NCI-H2227 treated with DMSO at 0.1 percent for 48 hours (cell line): ENCODE measurements at places on chromosomes 2 and 18.

- no peak for DNase-seq
Measured at GRCh38 chr2:65129286-65129825, 550 bp downstream of the RAB1A start.

- no peak for DNase-seq
Measured at GRCh38 chr18:26575865-26576217, 27.5 kb upstream of the KCTD1 start.

- DNase-seq: no peak
Measured at GRCh38 chr18:26555804-26556553, 7.6 kb upstream of the KCTD1 start.

DNA sequence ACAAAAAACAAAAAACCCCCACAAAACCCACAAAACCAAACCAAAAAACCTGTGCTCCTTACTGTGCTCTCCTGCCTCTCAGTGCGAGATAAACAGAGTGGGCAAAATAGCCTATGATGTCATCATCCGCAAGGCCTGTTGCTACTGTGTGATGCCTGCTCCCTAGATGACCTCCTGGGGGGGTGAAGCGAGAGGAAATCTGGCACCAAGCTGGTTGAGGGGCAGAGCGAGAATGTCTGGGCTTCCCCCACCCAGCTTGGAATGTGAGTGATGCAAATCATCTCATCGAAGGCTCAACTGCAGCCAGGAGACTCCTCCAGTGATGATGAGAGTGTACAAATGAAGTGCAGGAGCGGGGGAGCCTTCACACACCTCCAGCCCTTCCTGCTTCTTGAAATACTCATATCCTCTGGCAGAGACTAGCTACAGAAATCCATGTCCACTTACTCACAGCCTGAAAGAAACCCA lies 57.7 kb upstream of the MAP4K3 start:
- no peak for DNase-seq

DNA sequence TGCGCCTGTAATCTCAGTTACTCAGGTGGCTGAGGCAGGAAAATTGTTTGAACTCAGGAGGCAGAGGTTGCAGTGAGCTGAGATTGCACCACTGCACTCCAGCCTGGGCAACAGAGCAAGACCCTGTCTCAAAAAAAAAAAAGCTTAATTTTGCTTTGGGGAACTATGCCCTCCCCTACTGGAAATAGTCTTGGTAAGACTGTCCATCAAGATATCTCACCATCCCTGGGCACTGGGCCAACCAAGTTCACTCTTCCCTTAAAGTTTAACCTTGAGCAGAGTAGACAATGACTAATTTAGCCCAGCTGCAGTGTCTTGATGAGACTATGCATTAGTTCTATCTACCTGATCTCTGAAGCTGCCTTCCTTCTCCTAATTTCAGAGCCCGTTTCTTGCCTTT lies 44.7 kb downstream of the ASXL2 start:
- no peak for DNase-seq

DNA sequence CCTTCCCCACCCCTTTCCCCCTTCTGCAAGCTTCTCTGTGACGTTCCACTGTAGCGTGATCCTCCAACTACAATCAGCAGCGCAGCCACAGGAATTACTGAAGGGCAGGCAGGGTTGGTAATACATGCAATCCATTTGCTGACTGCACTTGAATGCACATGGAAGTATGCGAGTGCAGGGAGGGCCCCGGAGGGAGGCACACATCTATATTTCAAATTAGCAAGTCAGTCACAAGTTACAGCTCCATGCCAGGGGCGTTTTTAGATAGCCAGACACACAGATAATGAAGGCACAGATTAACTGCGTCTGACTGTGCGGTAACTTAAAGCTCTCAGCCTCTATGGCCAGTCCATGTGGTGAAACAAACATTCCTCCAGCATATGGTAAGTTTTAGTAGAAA lies 209.2 kb upstream of the GATA6 start:
- no peak for DNase-seq

DNA sequence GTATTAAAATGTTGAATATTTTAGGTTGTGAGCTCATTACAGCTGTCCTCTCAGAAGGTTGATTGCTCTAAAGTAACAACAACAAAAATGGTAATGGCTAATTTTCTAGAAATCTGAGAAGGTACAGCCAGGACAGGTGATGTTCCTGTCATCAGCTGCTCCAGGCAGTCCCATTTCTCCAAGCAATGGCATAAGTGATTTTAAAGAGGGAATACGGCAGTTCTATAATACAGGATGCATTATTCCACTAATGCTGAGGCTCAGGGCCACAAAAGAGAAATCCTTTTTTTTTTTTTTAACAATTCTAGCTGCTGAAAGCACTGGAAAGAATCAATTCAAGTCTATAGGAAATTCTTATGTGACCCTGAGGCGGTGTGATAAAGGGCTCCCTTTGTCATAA lies 199.9 kb downstream of the PMAIP1 start:
- no peak for DNase-seq

DNA sequence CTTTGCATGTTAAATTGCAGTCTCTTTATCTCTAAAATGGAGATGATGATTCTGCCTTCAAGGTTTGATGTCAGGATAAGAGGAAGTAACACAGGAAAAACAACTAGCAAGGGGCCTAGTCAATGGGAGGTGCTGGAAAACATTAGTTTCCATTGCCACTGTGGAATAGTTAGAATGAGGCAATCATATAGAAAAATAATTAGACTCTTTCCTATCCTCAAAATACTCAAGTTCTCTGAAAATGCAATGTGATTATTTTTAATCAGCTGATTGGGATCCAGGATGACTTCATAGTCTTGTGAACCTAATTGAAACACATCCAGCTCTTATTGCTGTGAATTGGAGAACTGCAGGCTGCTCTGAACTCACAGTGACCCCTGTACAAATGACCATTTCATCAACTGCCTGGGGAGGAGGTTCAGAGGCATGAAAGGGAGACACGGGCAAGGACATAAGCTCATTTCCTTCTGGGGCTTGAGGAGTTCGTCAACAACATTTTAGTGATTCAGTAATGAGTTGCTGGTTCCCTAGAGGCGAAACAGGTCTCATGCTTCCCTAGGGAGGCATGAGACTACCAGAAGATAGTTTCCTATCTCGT lies 422.5 kb downstream of the LPIN1 start:
- DNase-seq: no peak

- DNase-seq: no peak
Measured at GRCh38 chr2:137523931-137524330, 440.3 kb upstream of the HNMT start.

DNA sequence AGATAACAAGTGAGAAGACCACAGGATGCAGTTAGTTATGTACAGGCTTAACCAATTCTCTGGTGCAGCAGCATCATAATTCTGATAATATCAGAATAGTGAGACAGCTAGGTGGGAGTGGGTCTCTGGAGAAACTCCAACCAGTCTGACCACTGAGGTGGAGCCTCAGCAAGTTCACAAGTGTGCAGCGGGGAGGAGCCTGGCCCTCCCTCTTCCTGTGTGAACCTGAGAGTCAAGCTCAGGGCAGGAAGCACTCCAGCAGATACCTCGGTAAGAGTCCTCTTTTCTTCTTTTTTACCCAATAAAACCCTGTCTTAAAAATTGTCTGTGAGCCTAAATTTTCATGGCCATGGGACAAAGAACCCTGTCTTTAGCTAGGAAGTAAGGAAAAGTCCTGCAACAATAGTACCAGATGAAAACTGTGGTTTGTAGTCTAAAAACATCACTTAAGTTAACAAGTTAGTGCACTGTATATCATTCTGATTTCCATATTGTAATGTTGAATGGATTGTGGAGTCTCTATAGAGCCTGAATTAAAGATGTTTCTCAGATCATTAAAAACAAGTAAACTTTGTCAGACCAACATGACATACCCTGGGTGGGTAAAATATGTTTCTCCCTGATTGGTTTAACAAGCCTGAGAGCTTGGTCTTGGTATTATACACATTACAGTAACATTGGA lies 370.8 kb downstream of the TMEM182 start:
- DNase-seq: no peak

DNA sequence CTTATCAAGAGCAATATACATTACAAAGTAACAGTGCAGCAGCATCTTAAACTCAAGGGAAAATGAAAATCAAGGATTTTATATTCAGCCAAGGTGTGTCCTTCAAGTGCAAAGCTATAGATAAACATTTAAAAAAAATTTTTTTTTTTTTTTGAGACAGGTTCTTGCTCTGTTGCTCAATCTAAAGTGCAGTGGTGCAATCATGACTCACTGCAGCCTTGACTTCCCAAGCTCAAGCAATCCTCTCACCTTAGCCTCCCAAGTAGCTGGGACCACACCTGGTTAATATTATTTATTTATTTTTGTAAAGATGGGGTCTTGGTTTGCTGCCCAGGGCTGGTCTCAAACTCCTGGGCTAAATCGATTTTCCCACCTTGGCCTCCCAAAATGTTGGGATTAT lies 9.0 kb downstream of the CDKL4 start:
- no peak for DNase-seq

DNA sequence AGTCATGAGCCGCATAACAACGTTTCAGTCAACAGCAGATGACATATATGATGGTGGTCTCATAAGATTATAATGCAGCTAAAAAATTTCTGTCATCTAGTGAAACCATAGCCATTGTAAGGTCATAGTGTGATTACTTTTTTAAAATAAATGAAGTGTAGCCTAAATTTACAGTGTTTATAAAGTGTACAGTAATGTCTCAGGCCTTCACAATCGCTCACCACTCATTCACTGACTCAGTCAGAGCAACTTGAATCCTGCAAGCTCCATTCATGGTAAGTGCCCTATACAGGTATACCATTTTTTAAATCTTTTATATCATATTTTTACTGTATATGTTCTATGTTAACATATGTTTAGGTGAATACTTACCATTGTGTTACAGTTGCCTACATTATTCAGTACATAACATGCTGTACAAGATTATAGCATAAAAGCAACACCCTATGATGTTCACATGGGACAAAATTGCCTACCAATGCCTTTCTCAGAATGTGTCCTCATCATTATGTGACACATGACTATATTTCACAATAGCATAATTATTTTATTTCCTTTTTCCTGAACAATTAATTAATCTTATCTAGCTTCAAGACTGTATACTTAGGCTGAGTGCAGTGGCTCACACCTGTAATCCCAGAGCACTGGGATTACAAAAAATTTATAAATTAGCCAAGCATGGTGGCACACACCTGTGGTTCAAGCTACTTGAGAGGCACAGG lies 1115.9 kb upstream of the ZEB2 start:
- DNase-seq: no peak

- DNase-seq: no peak
Measured at GRCh38 chr2:134078354-134078753, 175.5 kb upstream of the MGAT5 start.

DNA sequence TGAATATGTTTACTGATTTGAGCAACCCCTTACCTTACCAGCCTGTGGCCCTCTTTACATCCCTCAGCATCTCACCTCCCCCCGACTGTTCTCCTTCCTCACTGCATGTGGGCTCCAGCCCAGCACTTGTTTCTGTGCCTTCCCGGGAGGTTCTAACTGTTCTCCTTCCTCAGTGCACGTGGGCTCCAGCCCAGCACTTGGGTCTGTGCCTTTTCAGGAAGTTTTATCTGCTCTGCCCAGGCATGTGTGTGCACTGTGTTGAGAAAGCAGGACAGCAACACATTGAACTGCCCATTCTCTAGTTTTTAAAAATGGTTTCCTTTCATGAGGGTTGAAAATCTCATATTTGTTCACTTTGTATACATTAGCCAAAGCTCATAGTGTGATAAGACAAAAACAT lies 158.4 kb downstream of the ATP9B start:
- DNase-seq: no peak

GRCh38 chr2:1497122-1497611 lies 83.9 kb downstream of the TPO start:
- no peak for DNase-seq

DNA sequence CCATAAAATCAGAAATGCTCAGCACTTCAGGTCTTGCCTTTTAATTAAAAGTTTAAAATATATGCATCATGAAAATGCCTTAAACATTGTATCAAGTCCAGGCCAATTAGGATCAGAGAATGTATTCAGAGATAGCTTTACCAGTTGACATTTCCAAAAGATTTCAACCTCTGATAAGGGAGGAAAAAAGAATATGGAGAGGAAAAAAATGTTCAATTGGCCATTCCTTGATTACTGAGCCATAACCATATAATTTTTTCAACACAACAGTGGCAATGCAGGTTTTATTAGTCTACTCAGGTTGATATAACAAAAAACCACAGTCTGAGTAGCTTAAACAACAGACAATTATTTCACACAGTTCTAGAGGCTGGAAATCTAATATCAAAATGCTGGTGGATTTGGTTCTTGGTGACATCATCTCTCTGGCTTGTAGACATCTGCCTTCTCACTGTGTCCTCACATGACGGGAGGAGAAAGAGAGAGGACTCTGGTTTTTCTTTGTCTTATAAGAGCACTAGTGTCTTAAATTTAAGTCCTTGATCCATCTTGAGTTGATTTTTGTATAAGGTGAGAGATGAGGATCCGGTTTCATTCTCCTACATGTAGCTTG lies 111.9 kb downstream of the IRS1 start:
- no peak for DNase-seq

- no peak for DNase-seq
Measured at GRCh38 chr18:36499938-36500337, 202.4 kb downstream of the FHOD3 start.

DNA sequence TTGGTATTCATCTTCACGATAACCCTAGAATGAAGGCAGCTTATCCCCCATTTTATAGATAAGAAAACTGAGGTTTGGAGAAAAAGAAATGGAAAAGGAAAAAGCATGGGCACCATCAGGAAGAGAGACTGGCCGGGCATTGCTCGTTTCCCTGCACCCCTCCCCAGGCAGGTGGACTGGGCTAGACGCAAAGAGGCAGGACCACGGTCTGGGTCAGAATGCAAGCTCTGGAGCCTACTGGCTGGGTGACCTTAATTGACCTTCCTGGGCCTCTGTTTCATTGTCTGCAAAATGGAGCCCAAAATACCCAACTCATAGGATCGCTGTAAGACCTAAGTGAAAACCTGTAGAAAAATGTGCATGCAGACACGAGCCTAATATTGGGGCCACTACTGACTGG lies 135.3 kb upstream of the GLI2 start:
- DNase-seq: no peak

DNA sequence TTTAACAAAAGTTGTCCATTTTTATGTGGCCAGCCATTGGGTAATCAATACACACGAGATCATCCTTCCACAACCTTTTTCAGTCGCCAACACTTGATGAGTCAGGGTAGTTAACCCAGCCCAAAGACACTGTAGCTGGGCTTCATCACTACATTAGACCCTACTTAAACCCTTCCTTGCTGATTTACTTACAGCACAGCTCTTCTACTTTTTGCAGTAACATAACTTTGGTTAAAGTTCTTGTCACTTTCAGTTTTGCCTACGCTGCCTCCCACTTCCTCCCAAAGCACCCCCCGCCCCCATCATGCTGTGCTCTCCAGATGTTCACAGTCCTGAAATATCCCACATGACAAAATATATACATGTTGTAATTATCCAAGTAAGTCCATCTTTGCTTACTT lies 103.6 kb downstream of the CDK15 start:
- DNase-seq: no peak

GRCh38 chr2:149787206-149787605 lies 199.6 kb upstream of the MMADHC start:
- DNase-seq: no peak

- DNase-seq: no peak
Measured at GRCh38 chr2:202090530-202090929, 17.5 kb downstream of the KIAA2012 start.

GRCh38 chr2:128867936-128868636 lies 549.4 kb upstream of the HS6ST1 start:
- no peak for DNase-seq
